Stimulated activated CD4-positive, alpha-beta T cell treated with anti-CD3 and anti-CD28 coated beads, Interleukin-15, amount 100 ng/mL, for 1 hour (primary cell): ENCODE measurements at places on chromosomes 16 and 17.

DNA sequence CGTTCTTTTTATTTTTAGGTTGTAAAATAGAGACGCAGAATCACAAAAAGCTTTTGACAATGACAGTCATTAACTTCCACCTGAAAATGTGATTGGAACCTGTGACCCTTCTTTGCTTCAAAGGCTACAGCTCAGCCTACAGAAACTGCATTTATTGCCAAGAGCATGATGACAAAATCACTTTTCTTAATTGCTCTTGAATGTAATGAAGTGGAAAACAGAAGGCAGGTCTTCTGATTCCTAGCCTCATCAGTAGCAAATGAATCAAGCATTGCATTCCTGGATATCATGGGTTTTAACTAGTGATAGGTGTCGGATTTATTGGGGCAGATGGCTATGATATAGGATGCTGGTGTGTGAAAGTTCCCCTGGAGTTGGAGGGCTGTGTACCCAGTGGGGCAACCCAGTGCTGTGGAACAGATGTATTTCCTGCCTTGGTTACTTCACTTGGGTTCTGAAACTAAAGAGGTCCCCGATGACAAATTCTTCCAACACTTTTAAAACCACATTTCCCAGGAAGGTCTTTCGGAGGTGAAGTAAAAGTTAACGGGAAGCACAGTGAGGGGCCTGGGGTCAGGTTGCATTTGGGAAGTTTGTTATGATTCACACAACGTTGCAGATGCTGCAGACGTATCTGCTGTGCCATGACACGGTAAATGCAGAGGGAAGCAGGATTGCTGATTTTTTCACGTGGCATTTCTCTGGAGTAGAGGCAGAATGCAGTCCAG lies 127.5 kb downstream of the HS3ST3A1 start:
- no peak for DNase-seq

GRCh38 chr16:1010815-1011214 lies 29.2 kb downstream of the SOX8 start:
- DNase-seq: no peak

- DNase-seq: no peak
Measured at GRCh38 chr17:37506678-37507077, 17.0 kb downstream of the DUSP14 start.

GRCh38 chr16:47046726-47047523 lies 73.5 kb upstream of the DNAJA2 start:
- DNase-seq: no peak

- no peak for DNase-seq
Measured at GRCh38 chr17:30942308-30943079, 20.7 kb downstream of the ADAP2 start.
